ENCODE measurements at places on chromosomes 11 and 22. TPM values are rescaled to one million over a fixed set of nuclear protein-coding genes. Genes with fewer than 3 reads are reported as not detected.

OR51E2 gene
- not detected for total RNA-seq

TRIM48 gene
- not detected for total RNA-seq

ISX gene
- total RNA-seq = not detected

GAS2 gene
- 2.9 TPM for total RNA-seq

OR52K2 gene
- not detected for total RNA-seq

CLTCL1 gene
- total RNA-seq = 0.66 TPM

EFCAB6 gene
- total RNA-seq = not detected

IL10RA gene
- 280 TPM for total RNA-seq

DEFB131B gene
- total RNA-seq = not detected

WBP2NL gene
- 3.5 TPM for total RNA-seq
